ENCODE measurements at places on chromosomes 16 and 17.

DNA sequence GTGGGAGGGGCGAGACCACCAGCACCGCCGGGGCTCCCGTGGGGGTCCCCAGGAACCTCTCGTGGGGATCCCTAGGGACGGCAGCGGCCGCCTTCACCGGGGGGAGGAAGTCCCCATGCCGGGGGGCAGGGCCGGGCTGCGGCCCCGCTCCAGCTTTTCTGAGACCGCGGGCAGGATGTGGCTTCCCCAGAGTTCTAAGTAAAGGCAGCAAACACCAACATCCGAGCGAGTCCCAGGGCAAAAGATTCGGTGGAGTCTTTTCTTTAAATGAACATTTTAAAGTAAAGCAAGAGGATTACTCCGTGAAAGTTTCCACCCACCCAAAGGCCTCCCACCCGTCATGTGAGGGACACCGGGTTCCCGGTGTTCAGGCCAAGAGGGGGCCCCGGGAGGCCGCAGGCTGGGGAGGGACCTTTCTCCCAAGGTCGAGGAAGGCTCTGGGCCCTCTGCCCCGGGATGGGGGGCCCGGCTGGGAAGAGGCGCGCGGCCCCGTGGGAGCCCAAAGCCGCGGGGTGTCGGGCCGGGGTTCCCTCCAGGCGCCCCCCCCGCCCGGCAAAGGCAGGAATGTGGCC is 137.2 kb upstream of the RPH3AL start:
- no peak for DNase-seq

DNA sequence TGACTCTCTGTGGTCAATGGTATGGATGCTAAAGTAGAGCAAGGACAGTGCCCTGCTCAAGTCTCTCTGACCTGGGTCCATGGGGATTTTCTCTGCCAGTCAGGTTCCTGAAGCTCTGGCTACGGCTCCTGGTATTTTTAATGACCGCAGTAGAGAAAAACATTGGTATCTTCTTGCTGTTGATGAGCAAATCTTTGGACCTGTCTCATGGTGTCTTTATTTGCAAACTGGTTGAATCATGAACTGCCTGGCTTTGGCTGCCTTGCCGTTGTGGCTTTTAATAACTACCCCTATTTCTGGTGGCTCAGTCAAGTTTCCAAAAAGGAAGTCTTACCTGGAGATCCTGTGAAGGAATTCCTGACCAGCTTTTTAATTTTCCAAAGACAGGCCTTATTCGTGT is 8.7 kb downstream of the FAM234A start:
- no peak for DNase-seq

DNA sequence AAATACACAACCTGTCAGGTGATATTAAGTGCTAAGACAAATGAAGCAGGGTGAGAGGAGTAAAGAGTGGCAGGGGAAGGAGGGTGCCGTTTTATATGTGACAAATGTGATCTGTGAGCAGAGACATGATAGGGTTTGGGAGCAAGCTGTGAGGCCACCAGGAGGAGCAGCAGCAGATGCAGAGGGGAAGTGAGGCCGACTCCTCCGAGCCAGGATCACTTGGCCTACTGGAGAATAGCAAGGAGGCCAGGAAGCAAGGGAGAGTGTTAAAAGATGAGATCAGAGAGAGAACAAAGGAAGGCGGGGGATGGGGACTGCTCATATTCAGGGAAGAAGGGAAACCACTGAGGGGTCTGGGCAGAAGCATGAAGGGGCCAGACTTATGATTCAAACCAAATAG is 129.4 kb downstream of the TANGO6 start:
- no peak for DNase-seq

DNA sequence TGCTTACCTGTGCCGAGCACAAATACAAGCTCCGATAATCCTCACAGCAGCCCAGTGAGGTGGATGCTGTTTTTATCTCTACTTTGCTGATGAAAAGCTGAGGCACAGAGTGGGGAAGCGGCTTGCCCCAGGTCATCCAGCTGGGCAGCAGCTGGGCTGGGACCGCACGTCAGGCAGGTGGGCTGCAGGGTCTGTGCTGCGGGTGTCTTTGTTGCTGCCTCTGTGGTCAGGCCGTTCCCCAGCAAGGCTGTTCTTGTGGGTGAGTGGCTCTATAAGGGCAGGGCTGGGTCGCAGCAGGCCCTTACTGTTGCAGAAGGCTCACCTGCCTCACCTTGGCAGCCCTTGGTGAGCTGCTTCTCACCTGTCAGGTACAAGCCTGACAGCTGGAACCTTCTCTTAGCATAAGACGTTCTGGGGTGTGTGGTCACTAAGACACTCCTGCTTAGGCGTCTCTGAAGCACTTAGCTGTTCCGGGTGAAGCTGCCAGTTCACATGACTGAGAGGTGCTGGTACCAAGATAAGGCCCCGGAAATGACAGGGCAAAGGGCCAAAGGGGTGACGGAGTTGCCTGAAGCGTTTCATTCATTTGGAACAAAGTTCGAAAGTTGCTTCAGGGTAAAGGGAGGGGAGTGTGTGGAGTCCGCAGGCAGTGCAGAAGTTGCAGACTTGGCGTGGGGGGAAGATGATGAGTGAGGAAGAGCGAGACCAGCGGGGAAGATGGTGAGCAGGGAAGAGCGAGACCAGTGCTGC is 17.4 kb downstream of the IRF8 start:
- DNase-seq, result no peak

GRCh38 chr16:77514500-77515220 is 79.8 kb upstream of the ADAMTS18 start:
- no peak for DNase-seq

DNA sequence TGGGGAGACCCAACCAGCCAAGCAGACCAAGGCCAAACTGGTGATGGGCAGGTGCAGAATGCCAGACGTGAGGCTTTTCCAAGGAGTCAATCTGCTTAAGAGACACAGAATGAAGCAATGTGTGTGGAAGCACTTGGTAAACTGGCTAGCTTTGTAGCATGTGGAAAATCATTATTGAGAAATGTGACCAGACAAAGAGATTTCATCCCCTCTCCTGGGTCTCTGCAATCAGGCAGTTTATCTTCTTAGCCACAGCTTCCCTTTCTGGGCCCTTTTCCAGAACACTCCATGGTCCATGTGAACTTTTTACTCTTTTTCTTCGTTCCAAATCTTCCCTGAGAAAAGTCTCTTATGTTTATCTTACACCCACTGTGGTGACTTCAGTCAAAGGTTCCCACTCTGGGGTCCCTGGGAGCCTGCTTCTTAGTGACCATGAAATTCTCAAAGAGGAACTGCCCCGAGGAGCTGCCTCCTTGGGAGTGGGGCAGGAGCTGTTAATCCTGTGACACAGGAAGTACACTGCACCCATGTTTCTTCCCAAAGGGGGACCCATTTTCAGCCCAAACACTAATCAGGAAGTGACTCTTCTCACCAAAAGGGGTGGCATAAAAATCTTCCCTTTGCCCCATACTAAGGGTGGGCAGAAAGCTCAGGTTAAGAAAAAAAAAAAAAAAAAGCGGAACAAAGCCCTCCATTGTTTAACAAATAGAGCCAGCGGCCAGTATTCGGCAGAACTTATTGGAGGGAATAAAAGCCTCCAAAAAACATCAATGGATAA is 346.2 kb upstream of the ASIC2 start:
- DNase-seq, result no peak
